NCI-H1417 treated with DMSO at 0.1 percent for 48 hours (cell line): ENCODE measurements at places on chromosomes 11 and 22.

DNA sequence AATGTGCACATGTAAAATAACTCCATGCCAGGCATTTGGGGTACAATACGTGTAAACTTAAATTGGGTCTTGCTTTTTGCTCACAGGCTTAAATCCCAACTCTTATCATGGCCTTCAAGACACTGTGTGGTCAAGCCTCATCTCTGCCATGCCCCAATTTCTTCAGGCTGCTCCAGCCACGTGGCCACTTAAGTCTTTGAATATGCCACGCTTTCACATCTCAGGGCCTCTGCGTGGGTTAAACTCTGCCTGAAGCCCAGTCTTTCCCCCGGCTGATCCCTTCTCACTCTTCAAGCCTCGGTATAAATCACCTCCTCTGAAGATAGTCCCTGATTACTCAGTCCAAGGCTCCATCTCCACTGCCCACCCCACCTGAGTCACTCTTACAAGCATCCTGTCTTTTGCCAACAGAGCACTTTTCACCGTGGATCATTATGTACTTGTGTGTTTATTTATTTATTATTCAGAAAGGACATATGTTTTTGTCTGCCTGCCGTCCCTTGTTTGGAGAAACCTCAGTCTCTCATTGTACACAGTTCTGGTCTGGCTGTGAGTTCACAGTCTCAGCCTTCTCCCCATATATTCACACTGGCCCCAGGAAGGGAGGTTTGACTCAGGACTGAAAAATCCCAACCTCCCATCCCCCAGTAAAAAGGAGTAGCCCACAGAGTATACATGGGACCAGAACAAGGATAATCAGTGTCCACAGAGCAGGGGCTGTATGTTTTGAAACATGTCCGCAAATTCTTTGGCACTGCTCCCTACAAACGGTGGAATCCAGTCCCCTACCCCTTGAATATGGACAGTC lies 344.7 kb downstream of the MN1 start:
- DNase-seq = no peak

GRCh38 chr22:23248583-23248982 lies 68.3 kb downstream of the BCR start:
- DNase-seq = no peak

DNA sequence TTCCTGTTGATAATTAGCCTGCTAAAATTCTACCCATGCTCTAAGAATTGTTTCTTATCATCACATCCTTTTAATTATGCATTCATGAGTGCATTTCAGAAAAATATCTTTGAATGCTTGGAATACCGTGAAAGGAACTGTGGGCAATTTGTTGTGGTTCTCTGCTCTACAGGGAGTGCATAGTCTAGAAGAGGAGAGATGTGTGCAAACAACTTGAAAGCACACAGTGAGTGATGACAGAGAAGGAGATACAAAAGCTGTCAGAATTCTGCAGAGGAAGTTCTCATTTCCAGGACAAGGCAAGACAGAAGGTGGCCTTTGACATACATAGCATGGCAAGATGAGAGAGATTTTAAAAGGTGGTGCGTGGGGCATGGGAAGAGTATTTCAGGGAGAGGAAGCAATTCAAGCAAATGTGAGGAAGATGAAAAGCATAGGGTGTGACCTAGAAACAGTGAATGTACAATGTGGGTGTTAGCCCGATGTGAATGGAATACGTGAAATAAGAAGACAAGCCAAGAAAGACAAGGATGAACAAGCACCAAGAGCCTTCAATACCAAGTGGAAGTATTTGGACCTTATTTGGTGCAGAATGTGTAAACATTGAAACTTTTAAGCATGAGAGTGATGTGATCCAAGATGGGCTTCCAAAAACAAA lies 5.0 kb downstream of the MMP8 start:
- no peak for DNase-seq

DNA sequence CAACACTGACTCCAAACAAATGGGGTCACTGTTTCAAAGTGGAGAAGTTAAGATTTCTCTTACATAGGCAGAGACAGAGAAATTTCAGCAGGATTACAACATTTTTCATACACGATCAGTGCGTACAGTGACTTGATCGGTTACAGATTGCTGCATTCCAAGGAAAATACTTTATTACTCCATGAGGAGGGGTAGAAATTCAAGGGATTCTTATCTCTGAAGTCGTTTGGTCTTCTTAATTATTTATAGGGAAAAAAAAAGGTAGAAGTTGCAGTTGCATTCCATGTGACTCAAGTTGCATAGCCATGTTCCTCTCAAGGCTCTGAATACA lies 10.7 kb upstream of the SMIM38 start:
- DNase-seq = no peak

GRCh38 chr11:34439610-34440198 lies 970 bp downstream of the CAT start:
- DNase-seq = no peak

- DNase-seq = no peak
Observed at GRCh38 chr11:43626798-43627197, 53.7 kb upstream of the HSD17B12 start.

- peak; percentile 16 for DNase-seq
Observed at GRCh38 chr11:104609311-104610085, 288.8 kb downstream of the CASP12 start.

GRCh38 chr11:131822506-131822905 lies 452.1 kb downstream of the NTM start:
- no peak for DNase-seq

DNA sequence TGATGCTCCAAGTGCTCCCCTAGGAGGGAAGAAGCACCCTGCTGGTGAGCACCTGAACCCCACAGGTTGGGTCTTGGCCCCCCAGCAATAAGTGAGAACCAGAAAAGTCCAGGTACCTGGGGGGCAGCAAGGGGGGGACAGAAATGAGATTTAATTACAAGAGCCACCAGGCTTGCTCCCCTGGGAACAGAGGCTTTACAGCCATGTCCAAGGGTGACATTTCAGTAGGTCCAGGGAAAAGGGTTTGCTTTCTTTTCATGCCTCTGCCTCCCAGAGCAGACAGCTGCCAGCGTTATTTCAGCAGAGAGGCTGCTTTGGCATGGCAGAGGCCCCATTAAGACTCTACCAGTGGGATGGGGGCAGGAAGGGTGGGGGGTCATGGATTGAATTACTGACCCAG lies 437.7 kb downstream of the BUD13 start:
- no peak for DNase-seq

GRCh38 chr11:125426818-125427528 lies 69.1 kb downstream of the FEZ1 start:
- no peak for DNase-seq

DNA sequence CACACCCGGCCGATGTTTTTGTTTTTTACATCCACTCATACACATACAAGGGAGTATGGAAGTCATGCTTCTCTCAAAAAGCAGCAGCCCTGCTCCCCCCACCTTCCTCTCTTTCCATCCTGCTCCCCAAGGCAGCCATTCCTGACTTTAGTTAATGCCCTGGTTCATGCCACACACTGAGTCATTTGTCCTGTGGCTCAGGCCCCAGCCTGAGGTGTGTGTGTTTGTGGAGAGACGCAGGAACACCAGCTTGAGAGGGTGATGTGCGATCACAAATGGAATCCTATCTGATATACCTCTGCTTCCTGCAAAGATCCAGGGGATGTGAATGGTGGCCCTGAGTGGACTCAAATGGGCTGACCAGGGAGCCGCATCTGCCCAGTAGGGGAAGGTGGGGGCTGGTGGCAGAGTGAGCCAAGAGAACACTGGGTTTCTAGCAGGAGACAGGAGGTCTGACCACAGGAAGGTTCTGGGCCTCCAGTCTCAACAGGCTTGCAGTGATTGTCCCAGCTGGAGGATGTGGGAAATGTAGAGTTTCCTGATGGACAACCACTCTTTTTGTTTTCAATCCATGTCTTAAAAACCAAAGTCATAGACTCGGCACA lies 86.7 kb downstream of the OSBP2 start:
- no peak for DNase-seq
